ENCODE measurements at places on chromosomes 6 and 20. TPM values are rescaled to one million over a fixed set of nuclear protein-coding genes. Genes with fewer than 3 reads are reported as not detected.

GRCh38 chr20:41011551-41012067, 17.0 kb upstream of the TOP1 start:
- peaks cover 35% of the 10 kb centered on the region for H3K4me1 ChIP-seq
- H3K4me3 ChIP-seq, result no peak overlapping the region
- H3K36me3 ChIP-seq, result no peaks in the 10 kb centered on the region
- DNase-seq, result no peak
- H3K27ac ChIP-seq, result peak overlapping the region; percentile 21

DNA sequence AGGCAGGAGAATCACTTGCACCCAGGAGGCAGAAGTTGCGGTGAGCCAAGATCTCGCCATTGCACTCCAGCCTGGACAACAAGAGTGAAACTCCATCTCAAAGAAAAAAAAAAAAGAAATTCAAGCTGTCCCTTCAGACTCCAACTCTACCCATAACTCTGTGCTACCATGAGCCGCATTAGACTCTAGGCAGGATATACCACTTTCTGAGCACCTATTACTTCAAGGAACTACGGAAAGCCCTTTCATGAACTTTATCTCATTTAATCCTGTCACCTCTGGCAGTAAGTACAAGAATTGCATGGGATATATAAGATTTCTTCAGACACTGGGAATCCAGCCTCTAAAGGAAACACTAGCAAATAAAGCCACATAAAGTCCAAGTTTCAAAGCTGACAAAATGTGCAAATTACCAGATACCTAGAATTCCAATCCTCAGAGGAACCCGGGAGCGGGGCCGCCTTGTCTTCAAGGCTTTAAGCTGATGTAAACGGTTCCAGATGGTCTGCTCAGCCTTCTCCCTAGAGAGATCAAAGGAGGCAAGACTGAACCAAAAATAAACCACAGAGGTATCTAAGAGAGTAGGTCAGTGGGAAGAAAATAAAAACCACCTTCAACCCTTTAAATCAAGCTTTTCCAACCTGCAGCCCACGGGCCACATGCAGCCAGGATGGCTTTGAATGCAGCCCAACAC, 9.4 kb downstream of the CDK5RAP1 start:
- H3K27ac ChIP-seq, result no peak overlapping the region
- peaks cover 64% of the 10 kb centered on the region for H3K36me3 ChIP-seq
- no peaks in the 10 kb centered on the region for H3K4me1 ChIP-seq
- no peak for DNase-seq
- no peak overlapping the region for H3K4me3 ChIP-seq

- H3K27me3 ChIP-seq, result no peaks in the 10 kb centered on the region
- H3K4me3 ChIP-seq, result no peak overlapping the region
- H3K27ac ChIP-seq, result no peak overlapping the region
- H3K4me1 ChIP-seq, result no peaks in the 10 kb centered on the region
- DNase-seq, result no peak
- H3K36me3 ChIP-seq, result no peaks in the 10 kb centered on the region
These were observed 38.9 kb downstream of the SNRNP48 start for GRCh38 chr6:7628909-7629308.

DNA sequence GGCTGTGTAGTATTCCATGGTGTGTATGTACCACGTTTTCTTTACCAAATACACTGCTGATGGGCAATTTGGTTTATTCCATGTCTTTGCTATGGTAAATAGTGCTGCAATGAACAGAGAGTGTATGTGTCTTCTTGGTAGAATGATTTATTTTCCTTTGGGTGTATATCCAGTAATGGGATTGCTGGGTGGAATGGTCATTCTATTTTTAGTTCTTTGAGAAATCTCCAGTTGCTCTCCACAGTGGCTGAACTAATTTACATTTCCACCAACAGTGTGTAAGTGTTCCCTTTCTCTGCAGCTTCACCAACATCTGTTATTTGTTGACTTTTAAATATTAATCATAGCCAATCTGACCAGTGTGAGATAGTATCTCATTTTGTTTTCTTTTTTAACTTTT, 13.9 kb downstream of the CST9L start:
- H3K4me1 ChIP-seq, result no peaks in the 10 kb centered on the region
- H3K4me3 ChIP-seq, result no peak overlapping the region
- H3K27ac ChIP-seq, result no peak overlapping the region
- H3K27me3 ChIP-seq, result no peaks in the 10 kb centered on the region
- H3K36me3 ChIP-seq, result no peaks in the 10 kb centered on the region
- DNase-seq, result no peak

The RSPH9 gene
- 1.1 TPM for total RNA-seq

The TRIM38 gene
- total RNA-seq, result 15.6 TPM

The SIRPB2 gene
- 23.9 TPM for total RNA-seq
